ENCODE measurements at places on chromosomes 3 and 15.

- DNase-seq, result no peak
Observed at GRCh38 chr15:43799209-43799944, 643 bp downstream of the SERINC4 start.

DNA sequence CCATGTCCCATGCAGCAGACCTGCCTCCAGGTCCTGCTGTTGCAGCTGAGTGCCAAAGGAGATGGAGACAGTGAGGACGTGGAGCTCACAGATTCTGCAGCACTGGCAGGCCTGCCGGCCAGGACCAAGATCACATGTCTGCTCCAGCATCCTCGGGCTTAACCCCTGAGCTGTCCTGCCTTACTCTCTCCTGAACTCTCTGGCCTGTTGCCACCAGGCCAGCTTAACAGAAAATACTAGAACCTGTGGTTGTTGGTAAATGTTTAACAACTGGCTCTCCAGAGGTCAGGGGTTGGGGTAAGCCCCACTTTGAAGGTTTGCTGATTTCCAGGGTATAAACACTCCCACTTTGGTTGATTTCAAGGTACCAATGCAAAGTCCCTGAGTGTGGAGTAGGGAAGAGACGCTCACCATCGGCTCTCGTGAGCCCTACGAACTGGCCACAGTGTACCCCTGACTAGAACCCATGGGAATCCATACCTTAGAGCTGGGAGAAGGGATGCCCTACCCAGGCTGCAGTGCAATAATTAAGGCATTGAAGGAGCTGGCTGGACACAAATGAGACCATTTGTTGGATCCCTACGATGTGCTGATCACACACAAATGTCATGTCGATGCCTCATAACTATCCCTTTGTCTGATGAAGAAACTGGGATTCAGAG, 147.9 kb downstream of the OR4M2 start:
- DNase-seq, result no peak

GRCh38 chr3:133799794-133800585, 5.6 kb upstream of the SRPRB start:
- no peak for DNase-seq

DNA sequence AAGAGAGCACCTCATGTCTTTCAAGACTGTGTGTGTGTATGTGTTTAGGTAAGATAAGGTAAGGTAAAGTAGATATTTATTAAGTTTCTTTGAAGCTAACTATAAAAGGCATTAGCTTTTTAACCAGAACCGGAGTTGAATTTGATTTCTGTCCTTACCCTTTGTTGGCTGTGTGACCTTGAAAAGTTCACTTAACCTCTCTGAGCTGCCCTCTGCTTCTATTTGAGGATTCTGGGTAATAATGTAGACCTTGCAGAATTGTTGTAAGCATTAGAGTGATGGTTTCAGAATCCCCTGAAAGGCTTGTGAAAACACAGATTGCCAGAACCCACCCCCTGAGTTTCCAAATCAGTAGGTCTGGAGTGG, 21.6 kb upstream of the SACM1L start:
- no peak for DNase-seq

GRCh38 chr15:73818308-73818985, 54.9 kb upstream of the TBC1D21 start:
- DNase-seq, result no peak

DNA sequence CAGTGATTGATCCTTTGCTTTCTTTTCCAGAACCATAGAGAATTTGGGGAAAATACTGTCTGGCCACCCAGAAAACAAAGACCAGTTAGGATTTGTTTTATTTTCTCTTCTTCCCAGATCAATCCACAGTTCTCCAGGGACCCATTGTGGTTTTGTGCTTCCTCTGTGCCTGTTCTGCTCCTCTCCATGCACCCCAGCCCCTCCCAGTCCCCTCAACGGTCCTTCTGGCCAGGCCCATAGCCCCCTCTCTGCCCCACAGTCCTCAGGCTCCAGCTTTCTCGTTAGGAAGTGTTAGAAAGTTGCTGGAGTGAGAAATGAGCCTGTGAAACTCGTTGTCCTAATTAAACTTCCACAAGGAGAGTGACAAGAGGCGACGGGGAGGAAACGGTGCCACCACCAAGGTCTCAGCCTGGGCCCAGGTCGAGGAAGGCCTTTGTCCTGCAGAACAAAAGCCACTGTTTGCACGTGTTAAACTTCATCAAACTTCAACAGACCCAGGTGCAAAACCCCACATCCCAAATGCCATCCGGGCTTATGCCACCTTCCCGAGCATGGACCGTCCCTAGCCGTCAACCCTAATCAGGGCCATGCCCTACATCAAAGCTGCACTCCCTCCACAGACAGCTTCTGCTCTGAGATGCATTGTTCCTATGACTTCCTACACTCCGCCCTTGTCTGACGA, 18.7 kb upstream of the ALDH1A3 start:
- DNase-seq, result no peak

- DNase-seq, result no peak
Observed at GRCh38 chr3:124438813-124439212, 291.4 kb upstream of the UMPS start.

- no peak for DNase-seq
Observed at GRCh38 chr15:100696452-100696851, 94.1 kb downstream of the ASB7 start.

DNA sequence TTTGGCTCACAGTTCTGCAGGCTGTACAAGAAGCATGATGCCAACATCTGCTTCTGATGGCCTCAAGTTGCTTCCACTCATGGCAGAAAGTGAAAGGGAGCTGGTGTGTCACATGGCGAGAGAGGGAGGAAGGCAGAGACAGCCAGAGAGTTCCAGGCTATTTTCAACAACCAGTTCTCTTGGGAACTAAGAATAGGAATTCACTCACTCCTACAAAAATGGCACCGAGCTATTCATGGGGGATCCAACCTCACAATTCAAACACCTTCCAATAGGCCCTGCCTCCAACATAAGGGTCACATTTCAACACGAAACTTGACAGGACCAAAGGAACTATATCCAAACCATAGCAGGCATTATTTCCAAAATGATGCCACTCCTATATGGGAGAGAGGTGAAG, 299.5 kb upstream of the TGFBR2 start:
- DNase-seq, result no peak

DNA sequence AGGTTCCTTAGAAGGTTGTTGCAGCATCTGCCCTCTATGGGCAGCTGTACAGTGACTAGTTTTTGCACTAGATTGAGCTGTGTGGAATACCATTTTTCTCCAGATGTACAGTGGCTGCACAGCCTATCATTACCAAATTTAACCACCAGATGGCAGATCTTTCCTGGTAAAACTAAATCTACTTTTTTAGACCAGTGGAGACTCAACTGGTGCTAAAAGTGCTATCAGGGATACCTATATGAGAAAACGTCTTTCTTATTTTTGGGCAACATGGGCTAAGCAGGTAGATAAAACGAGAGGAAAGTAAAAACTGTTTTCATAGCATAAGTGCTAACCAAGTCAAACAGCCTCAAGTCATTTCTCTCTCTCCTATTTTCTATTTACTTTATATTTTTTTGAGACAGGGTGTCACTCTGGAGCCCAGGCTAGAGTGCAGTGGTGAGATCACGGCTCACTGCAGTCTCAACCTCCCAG, 21.2 kb downstream of the IGSF10 start:
- DNase-seq, result peak; percentile 44

GRCh38 chr15:73682600-73683090, 1.5 kb upstream of the CD276 start:
- DNase-seq, result no peak

DNA sequence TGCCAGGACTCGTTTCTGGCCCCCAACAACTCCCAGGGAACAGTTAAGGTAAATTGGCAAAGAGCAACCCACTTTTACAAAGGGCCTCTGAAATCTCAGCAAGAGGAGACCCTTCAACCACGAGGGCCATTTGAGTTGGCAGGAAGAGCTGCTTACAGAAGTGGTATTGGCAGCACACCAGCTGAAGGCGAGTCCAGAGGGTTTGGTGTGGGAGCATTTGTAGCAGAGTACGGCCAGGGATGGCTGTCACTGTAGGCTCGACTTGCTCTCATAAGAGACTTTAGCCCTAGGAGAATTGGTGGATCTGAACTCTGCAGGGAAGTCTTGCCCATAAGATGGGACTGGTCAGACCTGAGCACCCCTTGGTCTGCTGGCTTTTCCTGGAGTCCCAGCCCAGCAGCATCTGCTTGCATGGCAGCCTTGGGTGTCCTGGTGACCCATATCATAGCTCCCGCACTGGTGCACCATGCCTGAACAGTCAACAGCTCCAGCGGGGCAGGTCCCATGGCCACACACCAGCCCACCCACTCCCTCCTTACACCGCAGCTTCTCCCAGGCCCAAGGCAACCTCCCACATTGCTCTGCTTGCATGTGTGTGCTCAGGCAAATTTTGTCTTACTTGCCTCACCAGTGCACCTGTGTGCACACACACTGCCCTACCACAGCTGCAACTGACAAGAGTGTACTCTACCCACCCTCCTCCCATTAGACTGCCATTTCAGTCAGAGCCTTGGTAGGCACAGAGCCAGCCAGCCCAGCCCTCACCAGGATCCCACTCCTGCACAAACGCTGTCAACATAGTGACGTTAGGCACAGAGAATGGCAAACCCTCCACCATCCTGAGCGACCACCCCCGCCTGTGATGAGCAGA, 861.6 kb upstream of the DPPA4 start:
- no peak for DNase-seq

- DNase-seq, result no peak
Observed at GRCh38 chr15:99414755-99415731, 150.7 kb upstream of the MEF2A start.

DNA sequence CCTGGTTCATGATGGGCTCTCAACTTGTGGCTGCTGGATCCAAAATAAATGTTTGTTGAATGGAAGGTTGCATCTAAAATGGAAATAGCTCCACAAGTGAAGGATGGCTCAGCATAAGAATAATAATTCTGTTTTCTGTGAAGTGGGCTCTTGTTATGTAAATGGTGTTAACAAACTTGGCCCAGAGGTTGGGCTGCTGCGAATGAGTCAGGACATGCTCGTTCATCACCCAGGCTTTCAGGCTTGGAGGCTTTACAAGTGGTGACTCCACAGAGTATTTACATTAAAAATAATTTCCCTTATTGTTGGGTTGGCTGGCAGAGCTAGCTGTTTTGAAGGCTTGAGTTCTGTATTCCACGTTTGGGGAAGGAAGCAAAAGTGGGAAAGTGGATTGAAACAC, 60.5 kb downstream of the ITGB5 start:
- no peak for DNase-seq
